ENCODE measurements at places on chromosomes 4 and X.

GRCh38 chr4:27081675-27082586, 221.3 kb downstream of the STIM2 start:
- DNase-seq, result no peak

GRCh38 chr4:76704133-76704881, 193.6 kb downstream of the SOWAHB start:
- DNase-seq, result no peak

- DNase-seq, result no peak
Measured at GRCh38 chr4:7009564-7009963, 33.6 kb upstream of the TADA2B start.

GRCh38 chrX:15718283-15718970, 19.6 kb upstream of the CA5B start:
- no peak for DNase-seq

DNA sequence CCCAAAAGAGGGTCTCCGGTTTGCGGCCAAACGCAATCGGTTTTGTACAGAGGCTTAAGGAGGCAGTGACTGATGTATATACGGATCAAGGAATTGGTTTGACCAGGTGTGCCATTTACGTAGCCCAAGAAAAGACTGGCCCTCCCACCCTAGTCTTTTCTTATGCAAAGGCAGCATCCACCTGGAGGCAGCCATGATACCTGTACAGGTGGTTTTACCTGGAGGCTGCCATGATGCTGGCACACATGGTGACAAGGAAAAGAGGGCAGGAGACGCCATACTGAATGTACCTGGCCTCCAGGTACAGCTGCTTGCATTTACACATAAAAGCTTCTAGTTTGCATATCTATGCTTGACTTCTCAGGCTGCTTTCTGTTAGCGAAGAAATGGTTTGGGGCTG, 917.7 kb upstream of the INTU start:
- DNase-seq, result no peak

GRCh38 chr4:113827285-113827684, 65.7 kb upstream of the CAMK2D start:
- DNase-seq, result no peak

Data from CD4-positive, alpha-beta T cell treated with Interleukin-6 for 4 hours (primary cell).